ENCODE measurements at places on chromosomes 2 and 18.
A peak's percentile ranks its signal among the peaks of the same experiment; 100 is the strongest.

- no peak for DNase-seq
These were observed 252.1 kb downstream of the SLC8A1 start for GRCh38 chr2:40199771-40200170.

DNA sequence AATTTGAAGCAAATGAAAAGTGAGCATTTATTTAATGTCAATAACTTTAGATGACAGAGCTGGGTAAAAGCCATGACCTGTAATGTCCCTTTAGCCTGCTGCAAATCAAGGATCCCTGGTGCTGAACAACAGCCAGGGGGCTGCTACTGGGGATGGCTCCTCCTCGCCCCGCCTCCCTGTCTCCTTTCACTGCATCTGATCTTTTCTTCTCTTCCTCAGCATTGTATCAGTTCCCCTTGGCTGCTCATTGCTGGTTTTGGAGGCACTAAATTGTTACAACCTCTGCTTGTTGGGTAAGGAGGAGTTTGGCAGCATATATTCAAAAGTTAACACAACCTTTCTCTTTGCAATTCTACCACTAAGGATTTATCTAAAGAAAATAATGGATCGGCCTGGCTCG is 236.3 kb upstream of the ID2 start:
- DNase-seq, result no peak

DNA sequence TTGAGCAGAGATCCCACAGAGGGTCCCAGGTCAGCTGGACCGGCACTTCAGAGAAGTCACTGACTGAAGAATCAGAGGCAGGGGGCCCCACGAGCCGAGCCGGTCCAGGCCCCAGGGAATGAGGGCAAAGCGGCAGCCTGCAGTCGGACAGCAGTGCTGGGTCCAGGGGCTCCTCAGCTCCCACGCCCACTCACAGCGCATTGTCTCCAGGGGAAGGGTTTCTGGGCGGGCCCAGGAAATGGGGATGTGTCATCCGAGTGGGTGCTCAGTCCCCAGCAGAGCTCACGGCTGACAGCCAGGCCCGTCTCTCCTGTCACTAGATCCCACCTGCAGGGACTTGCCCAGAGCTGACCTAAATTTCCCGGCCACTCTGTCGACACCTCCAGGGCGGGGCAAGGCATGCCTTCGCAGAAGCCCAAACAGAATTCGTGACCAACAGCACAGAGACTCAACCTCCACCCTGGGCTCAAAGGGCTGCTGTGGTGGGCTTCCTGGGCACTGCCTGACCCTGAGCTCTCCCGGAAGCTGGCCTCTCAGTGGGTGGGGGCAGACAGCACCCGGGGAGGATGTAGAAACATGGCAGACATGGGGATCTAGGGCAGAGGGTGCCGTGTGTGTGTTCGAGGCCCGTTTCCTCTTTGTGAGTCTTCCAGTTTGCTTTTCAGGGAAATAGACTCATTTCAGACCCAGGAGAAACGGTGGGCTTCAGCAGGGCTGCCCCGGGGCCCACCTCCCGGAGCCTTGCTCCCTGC is 42.1 kb upstream of the TAF1B start:
- peak; percentile 65 for DNase-seq

DNA sequence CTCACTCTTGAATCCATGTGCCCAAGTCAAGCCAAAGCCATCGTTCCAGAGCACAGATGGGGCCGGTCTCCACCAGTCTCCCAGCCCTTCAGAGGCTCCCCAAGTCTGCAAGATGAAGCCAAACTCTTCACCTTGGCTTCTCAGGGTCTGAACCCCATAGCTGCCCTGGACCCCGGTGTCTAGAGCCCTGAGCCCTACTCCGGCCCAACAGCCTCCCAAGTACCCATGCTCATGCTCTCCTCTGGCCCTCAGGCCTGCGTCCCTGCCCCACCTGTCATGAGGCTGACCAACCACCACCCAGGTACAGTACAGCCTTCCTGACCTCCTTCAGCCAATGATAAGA is 46.0 kb downstream of the ZNF516 start:
- peak; percentile 13 for DNase-seq

- no peak for DNase-seq
These were observed 142.8 kb downstream of the TMEM17 start for GRCh38 chr2:62363166-62363565.

- no peak for DNase-seq
These were observed 836.3 kb upstream of the ACVR2A start for GRCh38 chr2:147008481-147008880.

DNA sequence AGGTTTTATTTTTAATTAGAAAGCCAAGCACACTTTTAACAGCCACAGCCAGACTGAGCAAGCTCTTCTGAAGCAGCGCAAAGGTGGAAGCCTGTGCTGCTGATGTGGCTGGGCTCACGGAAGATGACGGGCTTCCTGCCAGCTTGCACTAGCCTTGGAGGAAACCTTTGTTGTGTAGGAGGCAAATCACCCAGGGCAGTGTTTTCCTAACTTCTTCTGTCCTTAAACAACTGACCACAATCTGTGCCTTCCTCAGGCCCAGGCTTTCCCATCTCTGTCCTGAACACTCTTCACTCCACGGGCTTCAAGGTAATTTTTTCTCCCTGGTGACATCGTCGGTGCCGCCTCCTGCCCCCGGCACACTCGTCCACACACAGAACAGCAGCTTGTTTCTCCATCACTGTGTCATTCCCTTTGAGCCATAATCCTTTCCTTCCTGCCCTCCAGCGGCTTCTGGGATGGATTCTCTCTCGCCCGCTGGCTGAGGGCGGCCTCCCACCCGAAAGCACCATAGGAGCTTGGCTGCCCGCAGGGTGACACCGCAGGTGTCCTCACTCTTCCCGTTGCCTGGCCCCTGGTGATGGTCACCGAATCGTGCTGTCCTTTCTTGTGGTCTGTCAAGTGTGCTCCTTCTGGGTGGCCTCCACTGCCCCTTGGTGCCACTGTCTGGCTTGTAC is 31.1 kb upstream of the INHBB start:
- peak; percentile 31 for DNase-seq

- DNase-seq, result peak; percentile 17
These were observed 111.9 kb upstream of the OTOS start for GRCh38 chr2:240252191-240252871.

GRCh38 chr2:61426267-61426897 is 44.5 kb downstream of the USP34 start:
- peak; percentile 80 for DNase-seq

- no peak for DNase-seq
These were observed 1067.4 kb upstream of the DDX18 start for GRCh38 chr2:116747103-116747502.

GRCh38 chr2:57527685-57528084 is 518.9 kb upstream of the VRK2 start:
- no peak for DNase-seq

- DNase-seq, result no peak
These were observed 17.1 kb upstream of the IL1R2 start for GRCh38 chr2:101974663-101975062.

GRCh38 chr2:114006460-114006859 is 116.6 kb downstream of the ACTR3 start:
- no peak for DNase-seq

DNA sequence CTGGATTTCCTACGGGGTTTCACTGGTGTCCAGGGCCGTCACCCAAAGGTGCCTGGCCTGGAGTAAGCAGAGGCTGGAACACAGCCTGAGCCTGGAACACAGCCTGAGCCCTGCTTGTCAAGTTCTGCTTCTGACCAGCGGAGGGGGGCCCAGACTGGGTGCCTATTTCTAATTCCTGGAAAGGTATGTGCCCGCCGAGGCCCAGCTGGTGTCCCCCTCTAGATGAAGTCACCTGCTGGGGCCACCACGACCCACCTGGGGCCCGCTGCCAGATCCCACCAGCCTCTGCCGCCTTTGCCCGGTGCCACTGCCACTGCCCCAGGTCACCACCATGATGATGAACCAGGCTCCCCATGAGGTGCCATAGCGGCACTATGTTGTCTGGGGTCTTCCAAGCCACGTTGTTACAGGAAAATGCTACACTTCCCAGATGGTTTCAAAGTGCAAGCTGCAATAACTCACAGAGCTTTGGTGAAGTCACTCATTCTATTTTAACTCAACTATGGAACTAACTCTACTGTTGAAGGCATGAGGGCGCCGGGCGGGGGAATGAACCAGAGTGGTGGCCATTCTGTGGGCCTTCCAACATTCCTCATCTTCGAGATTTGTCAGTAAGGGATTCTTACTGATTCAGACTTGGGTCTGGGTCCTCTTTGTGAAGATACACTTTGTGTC is 40.9 kb upstream of the LAPTM4A start:
- DNase-seq, result no peak

DNA sequence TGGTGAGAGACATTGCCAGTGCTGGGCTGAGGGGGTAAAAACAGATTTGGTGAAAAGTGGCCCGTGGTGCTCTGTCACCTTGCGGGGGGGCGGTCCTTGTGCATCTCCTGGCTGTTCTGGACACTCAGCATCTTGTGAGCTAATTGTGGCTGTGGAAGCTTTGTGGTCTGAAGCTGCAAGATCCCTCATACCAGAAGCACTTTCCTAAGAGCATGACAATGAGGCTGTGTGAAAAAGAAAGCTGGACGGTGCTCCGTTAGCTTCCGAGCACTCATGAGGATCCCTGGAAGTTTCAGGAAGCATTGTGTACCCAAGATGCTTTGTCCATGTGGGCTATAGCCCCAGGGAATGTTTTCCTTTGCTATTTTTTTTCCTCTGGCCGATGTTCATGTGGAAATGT is 74.5 kb downstream of the CABLES1 start:
- no peak for DNase-seq

DNA sequence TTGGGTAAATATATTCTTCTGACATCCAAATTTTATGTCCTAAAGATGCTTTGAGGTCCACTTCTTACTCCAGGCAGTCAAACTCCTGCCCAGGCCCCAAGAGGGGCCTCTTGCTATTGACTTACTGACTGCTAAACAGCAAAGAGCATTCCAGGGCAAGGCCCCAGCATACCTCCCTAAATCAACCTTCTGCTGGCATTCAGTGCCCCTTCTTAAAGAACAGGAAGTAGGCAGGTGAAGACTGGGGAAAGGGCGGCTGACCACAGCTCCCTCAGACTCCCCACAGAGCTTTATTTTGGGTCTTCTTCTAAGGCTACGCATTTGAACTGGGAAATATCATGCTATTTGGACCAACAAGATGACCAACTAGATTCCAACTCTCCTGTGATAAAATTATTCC is 68.9 kb downstream of the USP40 start:
- DNase-seq, result no peak
